CD4-positive, alpha-beta T cell treated with Interleukin-6 for 4 hours (primary cell): ENCODE measurements at places on chromosomes 1 and 21.

DNA sequence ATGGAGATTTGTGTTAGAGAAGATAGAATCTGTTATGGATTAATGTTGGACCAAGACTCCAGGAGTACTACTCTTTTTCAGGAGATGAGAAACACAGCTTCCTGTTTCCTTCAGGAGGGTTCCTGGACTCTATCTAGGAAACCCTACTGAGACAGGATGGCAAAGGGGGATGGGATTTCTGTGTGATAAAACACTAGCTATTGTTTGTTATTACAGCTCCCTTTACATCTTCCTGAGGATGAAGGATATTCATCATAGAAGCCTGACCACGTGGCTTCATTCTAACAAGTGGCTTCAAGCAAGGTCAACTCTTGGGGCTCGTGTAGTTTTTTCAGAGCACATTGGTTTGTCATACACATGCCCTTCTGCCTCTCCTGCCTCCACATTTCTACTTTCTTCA, 33.3 kb downstream of the RGL1 start:
- no peak for DNase-seq

DNA sequence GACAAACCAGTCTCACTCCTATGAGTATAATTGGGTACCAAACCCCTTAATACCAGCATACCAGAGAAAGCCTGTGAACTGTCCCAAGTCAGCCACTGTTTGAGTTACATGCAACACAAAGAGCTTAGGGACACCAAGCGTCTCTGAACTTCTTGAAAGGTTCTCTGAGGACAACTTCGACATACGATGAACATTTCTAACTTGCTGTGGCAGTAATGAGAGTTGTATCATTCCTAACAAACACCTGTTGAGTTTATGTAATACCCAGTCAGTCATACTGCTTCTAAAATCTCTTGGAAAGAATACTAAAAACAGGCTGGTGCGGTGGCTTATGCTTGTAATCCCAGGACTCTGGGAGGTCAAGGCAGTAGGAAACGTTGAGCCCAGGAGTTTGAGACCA, 18.4 kb downstream of the CCT8 start:
- DNase-seq = no peak

DNA sequence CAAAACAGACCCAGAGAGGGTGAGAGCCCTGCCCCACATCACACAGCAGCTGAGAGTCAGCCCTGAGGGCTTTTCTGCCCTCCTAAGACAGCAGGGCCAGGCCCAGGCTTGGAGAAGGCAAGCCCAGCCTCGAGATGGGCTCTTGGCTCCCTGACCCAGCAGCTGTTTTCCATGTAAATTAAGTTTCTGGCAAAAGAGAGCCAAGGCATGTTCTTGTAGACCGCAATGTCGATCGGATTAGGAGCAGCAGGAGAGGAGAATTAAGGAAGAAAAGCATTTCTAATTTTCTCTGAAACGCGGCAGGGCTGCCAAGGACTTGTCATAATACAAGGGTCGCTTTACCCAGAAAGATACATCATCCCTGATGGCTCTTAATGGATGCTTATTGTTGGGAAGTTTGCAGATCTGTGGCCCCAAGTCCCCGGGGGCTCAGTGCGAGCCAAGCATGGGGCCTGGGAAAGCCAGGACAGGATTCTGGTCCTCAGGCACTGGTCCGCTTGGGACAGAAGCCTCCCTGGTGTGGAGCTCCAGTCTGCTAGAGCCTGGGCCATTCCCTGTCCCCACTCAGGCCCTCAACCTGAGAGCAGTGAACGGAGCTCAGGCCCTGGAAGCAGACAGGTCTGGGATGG, 62.8 kb downstream of the DMRTB1 start:
- no peak for DNase-seq

DNA sequence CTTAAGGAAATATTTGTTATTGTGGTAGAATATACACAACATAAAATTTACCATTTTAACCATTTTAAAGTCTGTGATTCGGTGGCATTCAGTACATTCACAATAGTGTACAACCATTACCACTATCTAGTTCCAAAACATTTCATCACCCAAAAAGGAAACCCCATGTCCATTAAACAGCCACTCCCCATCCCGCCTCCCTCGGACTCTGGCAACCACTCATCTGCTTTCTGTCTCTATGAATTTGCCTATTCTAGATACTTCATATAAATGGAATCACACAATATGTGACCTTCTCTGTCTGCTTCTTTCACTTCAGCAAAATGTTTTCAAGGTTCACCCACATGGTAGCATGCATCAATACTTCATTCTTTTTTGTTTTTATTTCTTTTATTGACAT, 51.3 kb downstream of the PTP4A2 start:
- DNase-seq = no peak

DNA sequence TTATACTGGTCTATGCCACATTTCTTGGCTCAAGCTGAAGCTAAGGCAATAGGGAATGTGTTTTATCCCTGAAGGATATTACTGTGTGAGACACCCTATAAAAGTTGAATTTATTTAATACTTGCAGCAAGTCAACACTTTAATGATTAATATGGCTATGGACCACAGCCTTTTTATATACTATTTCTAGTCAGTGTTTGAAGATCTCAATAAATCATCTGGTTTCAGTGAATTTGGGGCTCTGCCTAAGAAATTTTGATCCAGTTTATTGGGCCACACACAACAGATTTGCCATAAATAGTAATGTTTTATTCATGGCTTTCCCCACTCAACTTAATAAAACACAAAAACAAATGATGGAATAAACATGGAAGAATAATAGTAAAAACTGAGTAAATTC, 698.3 kb downstream of the ADGRL2 start:
- no peak for DNase-seq

GRCh38 chr1:199867601-199868000, 159.9 kb upstream of the NR5A2 start:
- no peak for DNase-seq

- no peak for DNase-seq
Measured at GRCh38 chr1:57483954-57484353, 60.1 kb upstream of the DAB1 start.
